ENCODE measurements at places on chromosomes 1 and 21.
A peak's percentile ranks its signal among the peaks of the same experiment; 100 is the strongest.

DNA sequence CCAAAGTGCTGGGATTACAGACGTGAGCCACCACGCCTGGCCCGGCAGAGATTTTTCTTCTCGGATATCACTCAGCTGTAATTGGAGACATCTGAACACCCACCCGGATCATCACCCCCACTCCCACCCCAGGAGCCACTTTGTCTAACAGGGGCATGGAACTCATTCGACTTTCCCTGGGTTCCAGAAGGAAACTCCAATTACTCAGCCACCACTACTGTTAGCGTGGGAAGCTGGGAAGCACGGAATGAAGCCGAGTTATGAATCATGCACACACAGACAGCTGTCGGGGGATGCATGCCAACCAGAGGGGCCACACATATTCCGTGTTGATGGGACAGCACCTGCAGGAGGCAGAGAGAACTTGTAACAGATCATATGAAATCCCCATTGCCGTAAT is 85.2 kb downstream of the HLCS start:
- no peak for DNase-seq

DNA sequence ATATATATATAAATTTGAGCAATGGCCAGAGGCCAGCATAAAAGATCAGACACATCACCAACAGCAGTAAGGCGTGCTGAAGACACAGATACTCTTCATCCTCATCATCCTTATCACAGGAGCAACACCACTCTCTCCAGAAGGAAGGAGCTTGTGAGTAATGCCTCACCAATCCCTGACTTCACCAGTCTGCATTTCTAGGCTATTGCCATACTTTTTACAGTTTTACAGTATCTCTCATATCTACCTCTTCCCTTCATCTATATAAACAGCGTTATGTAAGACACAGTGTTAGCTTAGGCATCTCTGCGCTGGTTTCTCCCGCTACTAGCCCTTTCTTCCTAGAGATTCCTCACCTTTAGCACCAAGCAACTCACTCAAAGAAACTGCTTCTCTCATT is 2.4 kb upstream of the ABL2 start:
- no peak for DNase-seq

DNA sequence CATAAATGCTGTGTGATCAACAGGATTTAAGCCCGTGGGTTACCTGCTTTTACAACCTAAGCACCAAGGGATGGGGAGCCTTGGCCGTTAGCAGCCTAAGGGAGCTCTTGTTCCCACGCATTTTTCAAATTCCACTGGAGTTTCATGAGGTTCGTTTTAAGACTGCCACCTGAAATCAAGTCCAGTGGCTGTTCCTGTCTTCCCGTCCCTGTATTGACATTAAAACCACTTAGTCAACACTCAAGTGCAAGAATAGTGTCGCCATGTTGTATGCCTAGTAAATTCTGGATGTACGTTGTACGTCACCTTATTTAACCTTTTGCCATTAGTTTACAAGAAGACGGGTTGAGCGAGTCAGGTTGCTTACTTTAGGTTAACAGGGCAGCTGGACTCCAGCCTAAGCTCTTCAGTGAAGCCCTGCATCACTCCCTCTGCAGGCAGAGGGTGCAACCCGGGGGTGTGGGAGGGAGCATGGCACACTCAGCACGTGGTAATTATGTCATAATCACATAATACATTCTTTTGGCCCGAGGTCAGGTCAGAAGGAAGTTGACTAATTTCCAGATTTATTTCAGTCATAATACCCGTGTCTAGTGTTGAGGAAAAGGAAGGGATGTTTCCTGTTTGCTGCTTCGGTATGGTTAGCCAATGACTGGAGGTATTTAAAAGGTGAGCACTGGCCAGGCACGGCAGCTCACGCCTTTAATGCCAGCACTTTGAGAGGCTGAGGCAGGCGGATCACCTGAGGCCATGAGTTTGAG is 42.5 kb downstream of the CNST start:
- DNase-seq, result peak; percentile 44

DNA sequence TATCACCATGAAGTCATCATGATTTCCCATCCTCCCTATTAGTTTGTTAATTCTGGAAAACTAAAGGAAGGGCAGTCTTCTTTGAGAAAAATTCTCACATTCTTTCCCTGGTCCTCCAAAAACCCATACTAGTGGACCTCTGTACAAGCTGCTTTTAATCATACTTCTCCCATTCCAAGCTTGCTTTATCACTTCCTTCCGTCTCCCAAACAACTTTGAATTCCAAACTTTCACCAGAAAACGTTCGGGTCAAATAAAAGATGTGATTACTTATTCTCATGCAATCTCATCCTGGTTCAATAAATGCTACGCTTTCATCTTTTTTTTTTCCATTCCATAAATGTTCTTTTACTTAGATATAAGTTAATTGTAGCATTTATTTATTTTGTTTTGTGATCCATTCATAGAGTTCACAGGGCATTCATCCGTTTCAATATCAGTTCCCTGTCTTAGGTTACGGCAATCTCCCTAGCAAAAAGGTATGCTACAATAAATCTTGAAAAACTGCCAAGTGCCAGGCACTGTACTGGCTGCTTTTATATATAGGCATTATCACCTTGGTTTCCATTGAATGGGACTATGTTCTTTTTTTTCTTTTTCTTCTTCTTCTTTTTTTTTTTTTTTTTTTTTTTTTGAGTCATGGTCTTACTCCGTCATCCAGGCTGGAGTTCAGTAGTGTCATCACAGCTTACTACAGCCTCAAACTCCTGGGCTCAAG is 100.2 kb upstream of the GREM2 start:
- DNase-seq, result no peak

GRCh38 chr1:221164951-221165838 is 286.0 kb downstream of the HLX start:
- DNase-seq, result no peak

DNA sequence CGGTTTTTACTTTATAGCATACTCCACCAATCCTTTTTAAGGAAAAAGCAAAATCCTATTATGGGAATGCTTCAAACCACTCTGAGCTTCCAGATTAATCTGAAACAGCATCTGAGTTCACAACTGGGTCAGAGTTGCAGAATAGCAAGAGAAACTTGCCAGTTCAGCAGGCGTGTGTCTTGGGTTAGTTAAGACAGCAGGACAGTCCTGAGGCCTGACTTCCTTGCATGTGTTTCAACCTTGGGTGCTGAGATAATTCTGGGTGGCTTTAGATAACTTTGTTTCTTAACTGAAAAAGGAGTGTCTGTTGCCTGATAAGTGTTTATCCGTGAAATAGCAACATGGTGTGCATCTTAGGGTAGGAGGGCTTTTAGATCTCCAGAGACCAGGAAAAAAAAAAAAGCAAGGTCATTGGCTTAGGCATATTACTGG is 169.2 kb downstream of the DHRS3 start:
- DNase-seq, result no peak

DNA sequence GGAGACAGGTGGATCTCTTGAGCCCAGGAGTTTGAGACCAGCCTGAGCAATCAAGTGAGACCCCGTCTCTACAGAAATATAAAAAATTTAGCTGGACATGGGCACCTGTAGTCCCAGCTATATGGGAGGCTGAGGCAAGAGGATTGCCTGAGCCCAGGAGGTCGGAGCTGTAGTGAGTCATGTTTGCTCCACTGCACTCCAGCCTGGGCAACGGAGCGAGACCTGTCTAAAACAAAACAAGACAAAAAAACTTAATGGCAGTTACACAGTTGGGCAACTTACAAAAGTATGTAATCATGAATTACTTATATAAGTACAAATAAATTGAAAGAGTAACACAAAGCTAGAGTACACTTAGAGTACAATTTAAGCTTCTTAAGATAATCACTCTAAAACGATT is 25.2 kb downstream of the RC3H1 start:
- no peak for DNase-seq

- DNase-seq, result no peak
These were observed 281.1 kb downstream of the TTLL7 start for GRCh38 chr1:83717785-83718184.

- DNase-seq, result no peak
These were observed 14.9 kb downstream of the ATP1A4 start for GRCh38 chr1:160166166-160166868.

DNA sequence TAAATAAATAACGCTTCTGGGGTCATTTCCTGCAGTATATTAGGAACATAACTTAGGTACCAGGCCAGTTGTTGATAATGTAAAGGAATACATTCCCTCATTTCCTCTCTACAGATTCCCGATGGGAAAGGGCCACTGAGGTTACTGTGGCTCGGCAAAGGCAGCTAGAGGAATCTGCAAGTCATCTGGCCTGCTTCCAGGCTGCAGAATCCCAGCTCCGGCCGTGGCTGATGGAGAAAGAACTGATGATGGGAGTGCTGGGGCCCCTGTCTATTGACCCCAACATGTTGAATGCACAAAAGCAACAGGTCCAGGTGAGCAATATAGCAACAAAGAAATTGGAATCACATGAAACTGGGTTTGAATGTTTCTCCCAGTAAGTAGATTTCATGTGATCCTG is 109.6 kb upstream of the BMP8A start:
- no peak for DNase-seq

DNA sequence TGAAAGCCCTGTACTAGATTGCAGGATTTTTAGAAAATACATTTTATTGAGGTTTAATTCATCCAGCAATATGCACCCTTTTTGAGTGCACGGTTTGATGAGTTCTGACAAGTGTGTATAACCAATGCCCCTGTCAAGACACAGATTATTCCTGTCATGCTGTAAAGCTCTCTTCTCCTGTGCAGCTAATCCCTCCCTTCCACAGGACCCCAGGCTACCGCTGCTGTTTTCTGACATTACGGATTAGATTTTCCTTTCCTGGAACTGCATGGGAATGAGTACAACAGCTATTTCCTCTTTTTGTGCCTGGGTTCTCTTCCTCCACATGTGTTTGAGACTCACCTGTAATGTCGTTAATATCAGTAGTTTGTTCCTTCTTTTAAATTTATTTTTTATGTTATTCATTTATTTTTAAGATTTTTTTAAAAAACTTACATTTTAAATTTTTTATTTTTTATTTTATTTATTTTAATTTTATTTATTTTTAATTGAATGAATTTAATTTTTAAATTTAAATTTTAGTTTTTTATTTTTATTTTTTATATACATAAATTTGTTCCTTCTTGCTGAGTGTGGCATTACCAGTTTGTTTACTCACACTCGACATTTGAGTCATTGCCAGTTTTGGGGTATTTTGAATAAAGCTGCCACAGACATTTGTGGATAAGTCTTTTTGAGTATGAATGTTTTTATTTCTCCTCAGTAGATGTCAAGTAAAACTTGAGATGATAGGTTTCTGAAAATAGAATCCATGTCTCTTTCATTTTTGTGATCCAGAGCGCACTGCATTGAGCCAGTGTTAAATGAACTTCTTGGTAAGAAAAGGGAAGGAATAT is 79.0 kb upstream of the B3GALT5 start:
- DNase-seq, result no peak

GRCh38 chr1:38121231-38121680 is 74.7 kb upstream of the POU3F1 start:
- DNase-seq, result no peak

DNA sequence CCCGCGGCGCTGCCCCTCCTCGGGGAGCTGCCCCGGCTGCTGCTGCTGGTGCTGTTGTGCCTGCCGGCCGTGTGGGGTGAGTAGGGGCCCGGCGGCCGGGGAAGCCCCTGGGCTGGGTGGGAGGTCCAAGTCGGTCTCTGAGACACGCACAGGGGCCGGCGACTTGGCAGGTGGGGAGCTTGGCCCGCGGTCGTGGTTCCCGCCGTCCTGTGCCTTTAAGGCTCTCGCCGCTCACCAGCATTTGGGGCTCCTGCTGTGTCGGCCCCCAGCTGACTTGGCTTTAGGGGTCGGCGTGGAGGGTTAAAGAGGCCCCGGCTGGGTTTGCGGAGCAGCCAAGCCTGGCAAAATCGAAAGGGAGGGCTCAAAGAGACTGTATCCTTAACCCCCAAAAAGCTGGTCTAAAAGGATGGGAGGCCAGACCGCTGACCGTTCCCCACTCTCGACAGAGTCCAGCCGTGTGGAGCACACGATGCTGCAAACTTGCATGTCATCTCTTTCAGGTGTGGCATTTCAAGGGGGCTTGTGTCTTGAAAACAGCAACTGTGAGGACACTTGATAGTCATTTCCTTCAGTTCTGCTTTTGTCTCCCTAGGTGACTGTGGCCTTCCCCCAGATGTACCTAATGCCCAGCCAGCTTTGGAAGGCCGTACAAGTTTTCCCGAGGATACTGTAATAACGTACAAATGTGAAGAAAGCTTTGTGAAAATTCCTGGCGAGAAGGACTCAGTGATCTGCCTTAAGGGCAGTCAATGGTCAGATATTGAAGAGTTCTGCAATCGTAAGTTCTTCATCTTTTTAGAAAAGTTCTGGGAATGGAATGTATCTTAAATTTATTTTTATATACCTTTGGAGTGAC is 540 bp downstream of the CD55 start:
- no peak for DNase-seq

DNA sequence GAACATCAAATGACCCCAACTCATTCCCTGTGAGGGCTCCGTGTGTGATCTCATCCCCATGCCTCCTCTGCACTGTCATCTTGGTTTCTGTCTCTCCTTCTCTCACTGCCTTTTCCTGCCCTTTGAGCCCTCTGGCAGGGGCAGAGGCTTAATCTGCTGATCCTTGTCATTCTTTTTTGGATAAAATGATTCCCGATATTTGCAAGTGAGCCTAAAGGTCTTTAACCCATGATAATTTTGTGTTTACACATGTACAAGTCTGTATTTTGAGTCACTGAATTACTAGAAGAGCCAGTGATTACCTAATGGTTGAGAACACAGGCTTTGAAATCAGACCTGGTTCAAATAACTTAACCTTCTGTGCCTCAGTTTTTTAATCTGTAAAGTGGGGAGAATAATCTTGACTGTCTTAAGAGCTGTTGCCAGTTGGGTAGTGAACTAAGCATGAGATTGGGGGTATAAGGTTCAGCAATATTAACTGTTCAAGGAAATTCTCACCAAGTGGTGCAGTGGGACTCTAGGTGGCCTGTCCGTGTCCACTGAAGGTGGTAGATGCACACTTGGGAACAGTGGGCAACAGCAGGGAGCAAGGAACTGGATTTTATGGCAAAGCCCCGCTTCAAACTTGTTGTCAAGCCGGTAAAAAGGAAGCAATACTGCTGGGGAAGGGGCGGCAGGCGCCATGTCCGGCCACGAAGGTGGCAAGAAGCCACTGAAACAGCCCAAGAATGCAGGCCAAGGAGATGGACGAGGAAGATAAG is 1.6 kb downstream of the ECHDC2 start:
- DNase-seq, result no peak

GRCh38 chr1:201346337-201346939 is 31.0 kb downstream of the TNNT2 start:
- DNase-seq, result peak; percentile 14

GRCh38 chr1:86455073-86455472 is 13.7 kb upstream of the CLCA1 start:
- DNase-seq, result no peak

- no peak for DNase-seq
These were observed 137.3 kb upstream of the SPAG17 start for GRCh38 chr1:118322331-118322730.

- DNase-seq, result no peak
These were observed at the start of gene KCNQ4 for GRCh38 chr1:40783001-40783905. Gene KCNQ4, plus strand, starts transcription at chr1:40783787. Its CDS starts 307 bp downstream, at chr1:40784094.

- peak; percentile 52 for DNase-seq
These were observed 153.3 kb upstream of the SGIP1 start for GRCh38 chr1:66380452-66381212.

- DNase-seq, result no peak
These were observed 63.8 kb downstream of the ZBTB18 start for GRCh38 chr1:244114892-244115291.
